NCI-H1694 (cell line): ENCODE measurements at places on chromosomes 4 and X.

- no peak for DNase-seq
Measured at GRCh38 chr4:128527351-128527750, 239.7 kb upstream of the PGRMC2 start.

DNA sequence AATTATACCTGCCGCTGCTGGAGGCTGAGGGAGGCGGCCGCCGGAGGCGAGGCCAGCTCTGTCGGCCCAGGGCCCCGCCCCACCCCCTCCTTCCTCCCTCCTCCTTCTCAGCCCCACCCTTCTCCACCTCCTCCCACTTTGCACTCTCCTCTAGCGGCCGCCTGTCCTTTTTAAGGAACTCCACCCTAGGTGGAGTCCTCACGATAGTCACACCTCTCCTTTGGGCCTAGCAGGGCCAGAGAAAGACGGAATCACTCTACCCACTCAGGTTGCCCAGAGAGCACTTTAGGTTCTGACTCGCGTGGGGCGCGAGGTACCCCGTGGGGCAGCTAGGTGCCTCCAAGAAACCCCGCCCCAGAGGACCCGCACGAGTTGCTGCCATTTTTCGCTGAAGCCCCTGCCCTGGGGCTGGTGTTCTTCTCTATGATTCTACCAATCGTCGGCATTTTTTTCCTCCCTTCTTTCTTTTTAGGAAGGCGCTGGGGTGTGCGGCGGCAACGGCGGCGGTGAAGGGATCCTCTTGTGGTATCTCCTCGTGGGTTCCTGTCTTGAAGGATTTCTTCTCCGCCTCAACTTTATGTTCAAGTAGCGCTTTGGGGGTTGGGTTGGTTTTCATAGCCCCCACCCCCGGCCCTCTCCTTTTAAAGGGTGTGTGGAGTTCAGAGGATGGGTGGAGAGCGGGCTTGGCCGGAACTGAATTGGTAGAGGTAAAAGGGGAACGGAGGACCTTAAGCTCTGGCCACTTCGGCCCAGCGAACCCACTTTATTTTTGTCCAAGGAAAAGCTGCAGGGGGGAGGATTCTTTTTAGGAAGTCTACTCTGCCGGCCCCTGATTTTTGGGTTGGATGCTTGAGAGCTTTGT, at the start of gene KLF8:
TSS of gene KLF8 (plus strand) at position 136 of the 862 bp plus-strand sequence. CDS start 979 bp downstream, outside the sequence.
- no peak for DNase-seq

GRCh38 chr4:139266583-139267257, 13.3 kb downstream of the MGARP start:
- DNase-seq, result no peak

GRCh38 chr4:35347276-35347675, 897.0 kb downstream of the ARAP2 start:
- DNase-seq, result no peak
